ENCODE measurements at places on chromosomes 3 and 15.

- DNase-seq: no peak
These were observed 64.2 kb upstream of the TMEM115 start for GRCh38 chr3:50423543-50423942.

DNA sequence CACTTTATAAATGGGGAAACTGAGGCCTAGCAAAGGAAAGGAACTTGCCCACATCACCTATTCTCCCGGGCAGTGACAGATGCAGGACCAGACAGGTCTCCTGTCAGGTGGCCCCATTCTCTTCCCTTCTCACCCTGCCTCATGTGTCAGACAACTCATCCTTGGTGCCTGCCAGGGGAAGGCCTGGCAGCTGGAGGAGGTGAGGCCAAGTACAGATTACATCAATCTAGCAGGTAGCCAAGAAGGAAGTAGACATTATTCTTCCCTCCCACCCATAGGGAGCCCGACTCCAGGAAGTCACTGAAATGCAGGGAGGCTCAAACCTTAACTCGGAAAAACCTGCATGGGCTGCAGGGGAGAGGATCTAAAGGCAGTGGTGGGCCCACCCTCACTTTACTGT lies 39.6 kb downstream of the DAPK2 start:
- no peak for DNase-seq

DNA sequence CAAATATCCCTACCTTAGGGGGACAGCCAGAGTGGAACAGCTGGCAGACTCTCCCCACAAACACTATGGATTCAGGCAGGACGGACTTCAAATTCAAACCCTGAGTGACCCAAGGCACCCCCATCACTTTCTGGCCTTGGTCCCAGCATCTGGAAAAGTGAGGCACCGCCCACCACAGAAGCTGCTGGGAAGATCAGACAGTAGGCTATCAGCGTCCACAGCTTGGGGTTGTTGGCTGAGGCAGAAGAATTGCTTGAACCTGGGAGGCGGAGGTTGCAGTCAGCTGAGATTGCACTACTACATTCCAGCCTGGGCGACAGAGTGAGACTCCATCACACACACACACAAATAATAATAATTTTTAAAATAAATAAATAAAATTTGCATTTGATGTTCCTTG lies 8.5 kb downstream of the PFKFB4 start:
- no peak for DNase-seq

GRCh38 chr3:99927671-99928457 lies 110.2 kb downstream of the CMSS1 start:
- DNase-seq: no peak

DNA sequence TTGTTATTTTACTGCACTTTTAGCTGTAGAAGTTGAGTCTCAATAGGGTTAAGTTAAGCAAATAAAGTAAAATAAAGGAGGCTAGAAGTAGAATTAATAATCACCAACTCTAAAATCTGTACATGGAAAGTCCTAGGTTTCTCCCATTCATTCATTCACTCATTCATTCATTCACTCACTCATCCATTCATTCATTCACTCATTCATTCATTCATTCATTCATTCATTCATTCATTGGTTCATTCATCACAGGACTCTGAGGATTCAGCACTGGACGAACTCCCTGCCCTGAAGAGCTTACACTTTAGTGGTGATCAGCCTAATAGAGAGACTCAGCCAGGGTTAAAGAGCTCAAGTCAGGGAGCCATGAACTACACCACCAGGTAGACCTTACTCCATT lies 4.5 kb upstream of the LSG1 start:
- no peak for DNase-seq

DNA sequence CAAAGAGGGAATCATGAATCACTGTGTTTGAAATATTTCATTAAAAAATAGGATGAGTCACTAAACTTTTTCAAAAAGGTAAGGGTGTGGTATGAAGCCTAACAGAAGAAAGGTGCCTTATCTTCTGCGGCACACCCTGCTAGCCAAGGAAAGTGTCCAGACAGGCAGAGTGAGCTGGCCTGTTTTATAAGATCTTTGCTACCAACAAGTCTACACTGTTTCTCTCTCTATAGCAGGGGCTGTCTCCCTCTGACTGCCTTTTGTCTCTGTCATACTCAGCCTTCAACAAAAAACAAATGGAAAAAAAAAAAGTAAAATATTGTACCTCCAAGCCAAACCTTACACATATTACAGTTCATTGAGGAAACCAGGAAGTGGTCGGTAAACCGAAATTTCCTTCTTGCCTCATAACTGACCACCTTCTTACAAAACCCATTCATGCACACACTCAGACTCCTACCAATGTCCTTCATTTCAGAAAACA lies 9.1 kb downstream of the ZDHHC3 start:
- DNase-seq: no peak

DNA sequence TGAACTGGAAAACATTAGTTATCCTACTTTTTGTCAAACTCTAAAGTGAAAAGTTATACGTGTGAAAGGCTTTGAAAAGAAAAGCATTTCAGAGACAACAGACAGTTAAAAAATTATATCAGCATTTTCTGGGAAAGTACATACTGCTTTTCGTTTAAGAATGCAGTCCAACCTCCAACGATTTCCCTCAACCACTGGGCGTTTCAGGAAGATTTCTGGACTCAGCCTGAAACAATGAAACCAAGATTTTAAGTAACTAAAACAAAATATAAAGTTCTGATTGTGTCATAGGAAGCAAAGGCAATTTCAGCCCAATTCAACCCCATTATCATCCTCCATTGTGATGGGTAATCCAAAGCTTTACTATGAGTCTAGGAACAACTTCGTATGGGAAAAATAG lies 110.7 kb downstream of the PLD1 start:
- DNase-seq: no peak

- DNase-seq: no peak
These were observed 1.6 kb upstream of the PRKCD start for GRCh38 chr3:53159156-53160060.

DNA sequence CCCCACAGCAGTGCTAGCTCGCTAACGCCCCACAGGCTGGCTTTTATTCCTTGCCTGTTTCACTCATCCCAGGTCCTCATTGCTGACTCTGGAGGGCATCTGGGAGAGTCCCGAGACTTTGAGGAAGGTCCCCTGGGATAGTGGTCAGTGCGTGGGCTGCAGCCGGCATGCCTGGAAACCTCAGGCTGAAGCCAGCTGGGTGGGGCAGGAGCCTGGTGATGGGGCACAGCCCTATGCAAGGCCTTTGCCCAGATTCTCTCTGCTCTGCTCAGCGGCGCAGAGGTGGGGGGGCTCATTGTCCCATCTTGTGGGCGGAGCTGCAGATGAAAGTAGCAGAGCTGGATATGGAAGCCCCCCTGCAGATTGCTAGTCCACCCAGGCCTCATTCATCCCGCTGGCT lies 55.7 kb upstream of the SMAD6 start:
- peak; percentile 64 for DNase-seq

DNA sequence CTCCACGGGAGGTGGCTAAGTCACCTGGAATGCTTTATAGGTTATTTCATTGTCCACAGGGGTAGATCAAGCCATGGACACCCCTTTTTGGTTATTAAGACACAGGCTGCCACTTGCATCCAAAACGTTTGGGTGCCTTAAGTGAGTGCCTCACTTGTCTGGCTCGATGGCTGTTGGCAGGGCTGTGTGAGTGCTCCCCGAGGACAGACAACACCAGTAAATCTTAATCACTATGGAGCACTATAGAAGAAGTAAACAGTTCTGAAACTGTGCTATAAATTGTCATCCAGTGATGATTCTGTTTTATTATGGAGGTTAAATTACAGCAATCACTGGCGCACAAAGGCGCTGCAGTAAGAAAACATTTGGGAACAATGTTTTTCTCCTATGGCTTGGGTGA lies 215.5 kb downstream of the CACNA2D3 start:
- no peak for DNase-seq
